Gastrocnemius medialis (tissue), 4 donors: ENCODE measurements at places on chromosomes 12 and 14. TPM values are rescaled to one million over a fixed set of nuclear protein-coding genes. Genes with fewer than 3 reads are reported as not detected.
A peak's percentile ranks its signal among the peaks of the same experiment; 100 is the strongest.

DNA sequence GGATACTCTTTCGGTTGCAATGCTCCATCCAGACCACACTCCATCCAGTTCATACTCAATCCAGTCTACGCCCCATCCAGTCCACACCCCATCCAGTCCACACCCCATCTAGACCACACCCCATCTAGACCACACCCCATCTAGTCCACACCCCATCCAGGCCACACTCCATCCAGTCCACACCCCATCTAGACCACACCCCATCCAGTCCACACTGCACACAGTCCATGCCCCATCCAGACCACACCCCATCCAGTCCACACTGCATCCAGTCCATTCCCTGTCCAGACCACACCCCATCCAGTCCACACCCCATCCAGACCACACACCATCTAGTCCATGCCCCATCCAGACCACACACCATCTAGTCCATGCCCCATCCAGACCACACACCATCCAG is 116.0 kb upstream of the RTL1 start:
- no peak for DNase-seq

GRCh38 chr12:93302331-93303229 is 75.1 kb upstream of the NUDT4 start:
- peak; percentile 20 for DNase-seq

DNA sequence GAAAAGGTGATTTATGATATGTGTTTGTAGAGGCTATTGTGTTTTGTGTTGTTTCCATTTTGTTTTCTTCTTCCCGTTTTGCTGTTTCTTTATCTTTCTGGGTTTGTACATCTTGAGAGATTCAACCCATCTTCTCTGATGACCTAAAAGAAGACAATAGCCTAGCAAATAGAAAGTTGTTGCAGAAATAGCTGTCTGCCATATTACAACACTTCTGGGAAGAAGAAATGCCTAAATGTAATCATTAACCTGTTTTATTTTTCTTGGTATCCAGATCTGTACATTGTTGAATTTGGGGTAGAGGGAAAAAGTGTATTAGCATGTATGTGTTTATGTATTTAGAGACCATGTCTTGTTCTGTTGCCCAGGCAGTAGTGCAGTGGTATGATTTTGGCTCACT is 50.3 kb downstream of the SPATS2 start:
- DNase-seq: no peak

DNA sequence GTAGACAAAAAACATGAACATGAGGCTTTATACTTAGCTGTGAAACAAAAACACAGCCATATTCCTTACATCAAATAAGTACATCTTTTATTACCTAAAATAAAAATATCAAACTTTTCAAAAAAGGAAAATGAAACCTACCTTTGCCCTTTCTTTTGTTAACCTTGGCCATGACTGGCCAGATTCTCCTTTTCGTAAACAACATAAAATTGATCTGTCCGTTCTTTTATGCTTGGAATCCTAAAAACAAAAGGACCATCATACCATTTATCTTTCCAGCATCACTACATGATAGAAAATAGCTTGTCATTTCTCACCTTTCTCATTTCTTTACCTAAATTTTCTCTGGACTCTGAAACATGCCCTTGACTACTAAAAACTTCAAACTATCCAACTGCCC is 16.5 kb downstream of the PTGES3 start:
- DNase-seq: no peak

GRCh38 chr12:10341892-10342509 is 34.3 kb downstream of the KLRD1 start:
- no peak for DNase-seq

Gene INSM2
- total RNA-seq: not detected

DNA sequence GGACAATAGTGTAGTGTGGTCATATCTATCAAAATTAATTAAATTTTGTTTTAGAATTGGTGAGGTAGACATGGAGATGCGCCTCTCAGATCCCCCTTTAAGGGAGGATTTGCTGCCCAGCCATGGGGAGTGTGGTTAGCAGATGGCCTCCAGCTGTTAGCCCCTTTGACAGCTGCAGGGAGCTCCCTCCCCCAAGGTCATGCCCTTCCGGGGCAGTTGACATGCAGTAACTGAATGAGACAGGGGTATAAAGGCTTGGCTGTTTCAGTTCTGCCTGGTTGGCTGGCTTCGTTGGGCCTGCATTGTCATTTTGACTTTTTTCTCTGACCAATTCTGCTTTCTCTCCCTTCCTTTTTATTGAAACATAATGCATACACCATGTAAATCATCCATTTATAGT is 291.5 kb upstream of the SRRM4 start:
- DNase-seq: no peak
